ENCODE measurements at places on chromosomes 16 and 17.

DNA sequence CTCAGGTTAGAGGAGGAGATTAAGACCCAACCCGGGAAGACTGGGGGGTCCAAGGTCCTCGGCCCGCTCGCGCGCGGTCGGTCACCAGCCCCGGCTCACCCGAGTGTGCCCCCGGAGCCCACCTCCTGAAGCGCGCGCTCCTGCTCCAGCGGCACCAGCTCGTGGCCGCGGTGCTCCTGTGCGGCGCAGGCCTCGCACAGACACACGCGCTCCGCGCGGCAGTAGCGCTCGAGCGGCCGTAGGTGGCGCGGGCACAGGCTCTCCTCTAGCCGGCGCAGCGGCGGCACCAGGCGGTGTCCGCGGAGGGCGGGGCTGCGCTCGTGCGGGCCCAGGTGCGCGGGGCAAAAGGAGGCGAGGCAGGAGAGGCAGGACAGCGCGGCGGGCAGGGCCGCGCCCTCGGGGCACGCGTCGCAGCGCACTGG, 618 bp downstream of the TRIM47 start:
- DNase-seq, result peak; percentile 47

GRCh38 chr16:4612977-4613635, 1.6 kb downstream of the UBALD1 start:
- DNase-seq, result no peak

DNA sequence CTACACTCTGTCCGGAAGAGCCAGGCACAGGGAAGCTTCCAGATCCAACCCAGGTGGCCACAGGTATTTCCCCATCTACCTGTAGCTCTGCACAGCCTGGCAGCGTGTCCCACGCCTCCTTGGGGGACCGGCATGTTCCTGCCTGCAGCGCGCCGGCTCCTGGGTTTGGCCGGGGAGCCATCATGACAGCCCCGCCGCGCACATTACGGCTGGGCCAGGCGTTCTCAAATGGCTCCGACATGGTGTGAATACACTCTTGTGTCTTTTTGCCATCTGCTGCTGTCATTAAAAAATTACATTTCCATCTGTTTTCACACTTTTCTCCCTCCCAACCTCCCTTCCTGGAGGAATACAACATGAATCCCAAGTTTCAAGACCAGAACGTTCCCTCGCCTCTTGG, 8.0 kb upstream of the GINS2 start:
- DNase-seq, result no peak

GRCh38 chr16:53061701-53062159, 6.9 kb downstream of the CHD9 start:
- DNase-seq, result no peak

GRCh38 chr17:17510456-17511292, 14.5 kb upstream of the RASD1 start:
- no peak for DNase-seq

- DNase-seq, result no peak
Observed at GRCh38 chr17:4297351-4297750, 33.6 kb upstream of the ANKFY1 start.

- DNase-seq, result no peak
Observed at GRCh38 chr17:29677221-29677791, 54.6 kb upstream of the CORO6 start.

GRCh38 chr17:64218066-64218465, 45.0 kb downstream of the TEX2 start:
- DNase-seq, result no peak

DNA sequence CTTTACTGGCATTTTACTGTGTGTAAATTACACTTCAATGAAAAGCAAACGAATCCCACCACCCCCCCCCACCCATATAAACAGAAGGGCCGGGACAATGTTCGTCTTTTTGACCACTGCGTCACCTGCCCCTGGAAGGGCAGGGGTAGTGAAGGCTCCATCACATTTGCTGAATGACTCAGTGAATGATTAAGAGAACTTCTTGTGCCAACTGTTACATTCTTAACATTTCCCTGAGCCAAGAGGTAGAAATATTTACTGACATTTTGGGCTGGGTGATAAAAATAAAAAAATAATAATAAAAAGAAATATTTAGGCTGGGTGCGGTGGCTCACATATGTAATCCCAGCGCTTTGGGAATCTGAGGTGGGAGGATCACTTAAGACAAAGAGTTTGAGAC, 24.1 kb downstream of the C16orf96 start:
- no peak for DNase-seq

DNA sequence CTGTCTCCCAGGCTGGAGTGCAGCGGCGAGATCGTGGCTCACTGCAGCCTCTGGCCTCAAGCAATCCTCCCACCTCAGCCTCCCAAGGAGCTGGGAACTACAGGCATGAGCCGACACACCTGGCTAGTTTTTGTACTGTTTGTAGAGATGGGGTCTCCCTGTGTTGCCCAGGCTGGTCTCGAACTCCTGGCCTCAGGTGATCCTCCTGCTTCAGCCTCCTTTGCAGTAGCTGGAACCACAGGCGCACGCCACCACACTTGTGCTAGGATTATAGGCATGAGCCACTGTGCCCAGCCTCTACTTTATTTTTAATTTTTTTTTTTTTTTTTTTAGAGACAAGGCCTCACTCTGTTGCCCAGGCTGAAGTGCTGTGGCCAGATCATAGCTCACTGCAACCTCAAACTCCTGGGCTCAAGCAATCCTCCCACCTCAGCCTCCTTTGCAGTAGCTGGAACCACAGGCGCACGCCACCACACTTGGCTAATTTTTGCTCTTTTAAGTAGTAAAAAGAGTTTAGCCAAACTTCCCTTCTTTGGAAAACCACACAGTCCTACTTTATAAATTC, 4.4 kb downstream of the NTAN1 start:
- no peak for DNase-seq

DNA sequence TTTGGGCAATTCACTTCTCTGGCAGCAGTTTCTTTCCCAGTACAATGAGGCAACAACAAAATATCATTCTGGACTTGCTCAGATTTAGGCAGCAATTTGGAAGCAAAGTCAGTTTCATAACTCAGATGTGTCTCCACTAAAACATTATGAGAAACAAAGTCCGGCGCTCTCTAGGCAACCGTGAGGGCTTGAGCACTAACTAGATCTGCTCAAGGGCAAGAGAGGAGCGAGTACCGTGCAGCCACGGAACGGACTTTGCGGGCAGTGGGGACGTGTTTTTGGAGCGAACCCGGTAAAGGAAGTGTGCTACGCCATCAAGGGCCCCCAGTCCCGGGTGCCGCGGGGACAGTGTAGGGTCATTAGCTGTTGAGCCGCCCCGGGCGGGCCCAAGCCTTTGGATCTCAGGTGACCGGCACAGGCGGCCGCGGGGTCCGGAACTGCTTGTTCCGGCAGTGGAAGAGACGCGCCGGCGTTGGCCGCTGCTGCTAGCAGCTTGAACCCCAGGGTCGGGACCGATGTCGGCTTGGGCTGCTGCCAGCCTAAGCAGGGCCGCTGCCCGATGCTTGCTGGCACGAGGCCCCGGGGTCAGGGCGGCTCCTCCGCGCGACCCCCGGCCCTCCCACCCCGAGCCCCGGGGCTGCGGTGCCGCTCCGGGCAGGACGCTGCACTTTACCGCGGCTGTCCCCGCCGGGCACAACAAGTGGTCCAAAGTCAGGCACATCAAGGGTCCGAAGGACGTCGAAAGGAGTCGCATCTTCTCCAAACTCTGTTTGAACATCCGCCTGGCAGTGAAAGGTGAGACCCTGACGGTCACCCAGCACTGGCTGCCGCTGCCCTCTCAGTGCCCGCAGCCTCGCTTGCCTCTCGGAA, at the start of gene TACO1:
Gene TACO1 (plus strand): TSS at position 327 of the 870 bp plus-strand sequence. CDS start 189 bp downstream, at position 516.
- DNase-seq, result peak; percentile 78

DNA sequence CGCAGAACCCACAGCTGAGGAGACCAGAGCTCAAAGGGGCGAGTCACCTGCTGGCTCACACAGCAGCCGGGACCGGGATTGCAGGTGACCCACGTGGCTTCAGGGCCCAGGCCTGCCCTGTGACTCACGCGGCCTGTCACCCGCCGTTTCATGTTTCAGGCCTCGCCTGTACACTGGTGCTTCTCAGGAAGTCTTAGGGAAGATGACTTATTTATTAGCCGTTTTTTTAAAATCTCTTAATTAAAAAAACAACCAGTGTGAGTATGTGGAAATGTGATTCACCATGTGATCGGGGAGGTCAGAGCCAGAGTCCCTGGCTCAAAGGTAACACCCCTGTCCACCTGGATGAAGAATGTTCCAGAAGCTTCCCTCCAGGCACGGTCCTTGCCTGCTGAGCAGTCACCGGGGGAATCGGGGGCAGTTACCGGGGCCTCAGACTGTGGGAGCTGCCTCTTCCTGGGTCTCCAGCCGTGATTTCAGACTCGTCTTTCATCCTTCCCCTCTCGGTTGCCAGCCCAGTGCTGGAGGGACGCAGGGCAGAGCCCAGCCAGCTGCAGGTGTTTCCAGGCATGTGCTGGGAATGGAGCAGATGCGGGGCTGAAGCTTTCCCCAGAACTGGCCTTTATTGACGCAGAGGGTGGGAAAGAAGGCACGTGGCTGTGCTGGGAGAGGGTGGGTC, 49.3 kb downstream of the CMIP start:
- DNase-seq, result no peak

GRCh38 chr16:4805231-4805630, 2.8 kb upstream of the ROGDI start:
- DNase-seq, result no peak

GRCh38 chr16:25089351-25089750, 22.2 kb upstream of the LCMT1 start:
- no peak for DNase-seq

GRCh38 chr16:67091906-67092566, 17.7 kb upstream of the PHAF1 start:
- DNase-seq, result no peak

DNA sequence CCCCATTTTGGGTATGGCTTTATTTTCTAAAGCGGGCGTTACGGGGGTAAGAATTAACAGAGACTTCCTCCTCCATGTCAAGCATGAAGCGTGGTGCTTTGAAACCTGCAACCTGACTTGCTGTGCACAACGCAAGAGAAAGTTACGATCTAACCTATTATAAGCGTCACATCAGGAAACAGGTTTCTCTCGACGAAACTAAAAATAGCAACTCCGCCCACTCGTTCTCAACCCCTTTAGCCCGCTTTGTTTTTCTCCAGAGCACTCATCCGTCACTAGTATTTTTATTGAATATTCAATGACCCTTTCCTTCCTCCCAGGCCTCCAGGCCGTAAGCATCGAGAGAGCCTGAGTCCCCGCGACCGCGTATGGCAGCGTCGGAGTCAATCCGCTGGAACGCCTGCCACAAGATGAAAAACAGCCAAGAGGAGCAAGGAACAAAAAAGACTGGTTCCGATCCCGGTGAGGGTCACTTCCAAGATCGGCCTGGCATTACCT, 555 bp downstream of the NUP88 start:
- no peak for DNase-seq

GRCh38 chr17:76500074-76500746, 1.0 kb downstream of the RHBDF2 start:
- no peak for DNase-seq

DNA sequence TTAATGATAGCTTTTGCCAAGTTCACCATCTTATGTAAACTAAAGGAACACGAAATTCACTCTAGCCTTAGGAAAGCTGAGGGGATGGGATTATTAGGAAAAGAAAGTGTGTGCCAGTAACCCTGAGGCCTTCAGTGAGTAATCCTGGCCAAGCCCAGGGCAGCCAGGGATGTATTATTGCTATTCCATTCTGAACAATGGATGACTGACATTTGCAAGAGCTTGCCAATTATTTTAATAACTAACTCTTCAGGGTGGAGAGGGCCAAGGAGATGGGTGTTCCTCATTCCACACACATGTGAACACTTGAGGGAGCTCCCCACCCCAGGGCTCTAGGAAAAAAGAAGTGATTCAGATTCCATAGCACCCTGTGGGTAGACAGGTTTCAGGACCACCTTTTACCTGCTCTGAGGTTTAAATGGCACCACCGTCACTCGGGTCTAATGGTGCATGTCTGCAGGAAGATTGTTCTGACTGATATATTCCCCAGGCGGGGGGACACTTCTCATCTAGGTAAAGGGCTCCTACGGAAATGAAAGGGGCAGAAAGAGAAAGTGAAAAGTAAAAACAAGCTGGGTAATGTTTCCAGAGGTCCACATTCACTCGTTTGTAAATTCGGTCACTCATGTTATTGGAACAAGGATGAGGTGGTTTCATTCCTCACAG, 41.5 kb downstream of the TK2 start:
- DNase-seq, result no peak

GRCh38 chr16:2468725-2469398, 2.2 kb upstream of the NTN3 start:
- peak; percentile 47 for DNase-seq

DNA sequence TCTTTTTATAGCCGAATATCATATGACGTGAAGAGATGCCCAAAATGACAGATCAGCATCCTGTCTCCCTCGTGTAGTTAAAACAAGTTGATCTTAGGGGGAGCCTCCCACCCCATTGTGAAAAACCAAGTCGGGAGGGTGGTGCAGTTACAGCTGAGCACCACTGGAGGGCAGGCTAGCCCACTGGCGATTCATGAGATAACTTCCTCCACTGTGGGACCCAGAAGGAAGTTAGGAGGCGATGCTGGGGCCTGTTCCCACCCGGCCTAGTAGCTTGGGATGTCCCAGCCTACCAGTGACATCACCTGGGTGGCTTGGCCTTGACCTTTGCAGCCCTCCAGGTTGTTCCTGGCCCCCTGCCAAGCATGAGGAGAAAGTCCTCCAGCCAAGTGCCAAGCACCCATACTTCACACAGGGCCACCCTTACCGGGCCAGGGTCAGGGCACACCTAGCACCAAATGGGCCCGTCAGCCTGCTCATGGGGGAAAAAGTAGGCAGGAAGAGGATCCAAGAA, 8.1 kb upstream of the CPNE2 start:
- peak; percentile 44 for DNase-seq

- no peak for DNase-seq
Observed at GRCh38 chr17:30555942-30556341, 78.7 kb downstream of the GOSR1 start.
